ENCODE measurements at places on chromosomes 1 and 21.
A peak's percentile ranks its signal among the peaks of the same experiment; 100 is the strongest.

GRCh38 chr1:75034376-75034775 lies 99.8 kb upstream of the LHX8 start:
- DNase-seq = no peak

GRCh38 chr1:65821386-65821785 lies 28.7 kb downstream of the PDE4B start:
- no peak for DNase-seq

DNA sequence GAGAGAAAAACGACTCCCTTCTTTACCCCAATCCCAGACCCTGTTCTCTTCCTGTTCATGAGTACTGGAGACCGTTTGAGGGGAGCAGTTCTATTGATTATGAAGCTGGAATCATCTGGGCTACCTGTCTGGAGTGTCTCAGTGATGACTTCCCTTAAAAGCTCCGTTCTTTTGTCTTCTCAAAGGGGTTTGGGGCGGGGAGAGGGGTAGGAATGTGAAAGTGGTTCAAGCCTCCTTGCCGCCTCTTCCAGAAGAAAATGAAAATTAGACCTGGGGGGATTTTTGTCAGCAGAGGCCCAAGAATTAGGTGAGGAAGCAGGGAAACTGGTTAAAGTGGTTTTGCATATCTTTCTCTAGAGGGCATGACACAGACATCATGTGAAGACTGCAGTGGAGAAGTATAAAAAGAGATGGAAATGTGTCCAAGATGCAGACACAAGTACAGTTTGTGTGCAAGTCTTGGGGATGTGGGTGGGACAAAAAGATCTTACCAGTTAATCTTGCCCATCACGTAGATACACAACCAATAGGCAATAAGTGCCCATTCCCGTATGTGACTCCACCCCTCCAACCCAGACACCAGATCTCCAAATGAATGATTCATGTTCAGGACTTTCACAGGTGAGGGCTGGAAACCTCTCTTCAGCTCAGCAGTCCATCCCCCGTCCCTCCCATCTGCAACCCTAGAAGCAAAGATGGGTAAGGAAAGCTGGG lies 470 bp upstream of the MTMR11 start:
- no peak for DNase-seq

GRCh38 chr1:193694741-193695140 lies 508.3 kb upstream of the B3GALT2 start:
- DNase-seq = no peak

- DNase-seq = no peak
These were observed 20.7 kb downstream of the AGT start for GRCh38 chr1:230693221-230693620.

DNA sequence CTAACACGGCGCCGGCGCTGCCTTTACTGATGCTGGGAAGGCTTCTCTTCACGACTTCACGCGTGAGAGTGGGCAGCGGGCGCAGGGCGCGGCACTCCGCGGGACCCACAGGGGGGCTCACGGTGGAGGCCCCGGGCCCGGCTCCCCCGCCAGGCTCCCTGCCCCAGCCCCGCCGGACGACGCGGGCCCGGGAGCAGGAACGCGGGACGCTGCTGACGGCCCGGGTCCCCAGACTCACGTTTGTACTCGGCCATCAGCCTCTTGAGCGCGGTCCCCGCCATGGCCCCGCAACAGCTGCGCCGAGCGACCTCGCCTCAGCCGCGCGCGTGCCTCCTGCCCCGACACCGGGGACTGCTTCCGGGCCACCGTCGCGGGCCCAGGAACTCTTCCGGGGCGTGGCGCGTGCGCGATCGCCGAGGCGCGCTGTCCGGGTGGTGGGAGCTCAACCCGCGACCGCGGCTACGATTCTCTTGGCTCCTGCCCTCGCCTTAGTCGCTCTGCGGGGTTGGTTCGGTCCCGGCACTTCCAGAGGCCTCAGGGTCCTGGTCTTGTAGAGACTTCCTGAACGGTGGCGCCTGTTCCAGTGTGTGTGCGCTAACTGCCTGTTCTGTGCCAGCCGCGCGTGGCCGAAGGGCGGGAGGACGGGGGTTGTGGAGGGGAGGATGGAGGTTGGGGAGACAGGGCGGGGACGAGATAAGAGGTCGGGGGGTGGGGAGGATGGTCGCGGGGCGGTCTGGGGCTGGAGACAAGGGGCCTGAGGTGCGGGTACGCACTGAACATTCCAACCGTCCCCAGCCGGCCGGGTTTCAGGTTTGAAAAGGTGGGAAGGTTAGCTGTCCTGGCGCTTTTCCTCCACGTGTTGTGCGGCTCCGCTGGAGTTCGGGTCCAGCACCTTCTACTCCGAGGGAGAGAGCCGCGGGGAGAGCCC lies at the start of gene UBE2G2:
Gene UBE2G2 (minus strand): TSS at position 353 of the 928 bp plus-strand sequence. CDS start 72 bp downstream, at position 281.
- DNase-seq = peak; percentile 90

DNA sequence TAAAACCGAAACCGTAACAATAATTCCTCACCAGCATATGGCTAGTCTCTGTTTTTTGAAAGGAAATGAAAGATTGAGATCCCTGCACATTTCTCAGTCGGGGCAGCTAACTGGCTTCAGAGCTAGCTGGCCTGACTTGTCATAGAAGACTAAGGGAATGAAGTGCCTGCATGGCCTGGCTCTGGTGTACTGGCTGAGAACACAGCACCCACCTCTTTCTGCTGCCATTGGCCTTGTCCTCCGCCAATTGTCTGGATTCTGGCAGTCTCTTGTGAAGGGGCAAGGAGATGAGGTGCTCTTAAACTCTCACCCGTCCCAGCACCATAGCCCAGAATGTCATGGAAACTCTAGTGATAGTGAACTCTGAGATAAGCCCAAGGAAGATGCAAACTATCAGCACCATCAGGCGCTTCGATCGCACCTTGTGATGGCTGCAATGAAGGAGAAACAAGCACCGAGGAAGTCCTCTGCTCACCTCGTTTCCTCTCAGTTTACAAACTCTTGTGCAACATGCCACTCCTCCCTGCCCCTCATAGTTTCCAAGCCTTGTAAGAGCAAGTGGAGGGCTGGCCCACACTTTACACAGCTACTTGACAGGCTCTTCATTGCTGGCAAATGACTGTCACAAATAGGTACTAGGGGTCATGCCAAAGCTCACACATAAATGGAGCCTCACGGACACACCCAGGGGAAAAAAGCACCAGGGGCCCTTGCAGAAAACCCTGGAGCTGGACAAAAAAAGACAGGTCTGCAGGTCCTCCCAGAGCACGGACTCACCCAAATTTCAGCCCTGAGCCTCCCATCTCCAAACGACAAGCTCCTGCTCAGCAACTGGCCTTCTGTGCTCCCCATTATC lies 16.4 kb downstream of the INPP5B start:
- DNase-seq = peak; percentile 43

DNA sequence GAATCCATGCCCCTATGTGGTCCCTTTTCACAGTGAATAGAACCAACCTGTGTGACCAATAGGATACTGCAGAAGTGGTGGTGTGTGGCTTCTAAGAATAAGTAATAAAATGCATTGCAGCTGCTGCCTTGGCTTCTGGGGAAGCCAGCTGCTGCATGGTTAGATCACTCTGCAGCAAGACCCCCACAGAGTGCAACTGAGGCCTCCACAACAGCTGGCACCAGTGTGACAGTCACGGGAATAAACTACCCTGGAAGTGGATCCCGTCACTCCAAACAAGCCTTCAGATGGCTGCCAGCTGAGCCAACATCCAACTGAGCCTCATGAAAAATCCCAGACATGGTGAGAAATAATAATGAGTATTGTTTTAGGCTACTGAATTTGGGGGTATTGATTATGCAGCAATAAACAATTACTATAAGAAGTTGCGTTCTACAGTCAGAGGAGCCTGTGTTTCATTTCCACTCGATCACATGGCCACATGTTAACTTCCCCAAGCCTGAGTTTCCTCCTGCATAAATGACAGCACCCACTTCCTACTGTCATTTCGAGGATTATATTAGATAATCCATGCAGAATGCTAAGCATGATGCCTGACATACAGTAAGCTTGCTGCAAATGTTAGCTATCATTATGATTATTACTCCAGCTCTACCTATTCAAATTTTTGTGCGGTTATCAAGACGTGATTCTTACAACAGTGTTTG lies 20.8 kb upstream of the COG2 start:
- no peak for DNase-seq

DNA sequence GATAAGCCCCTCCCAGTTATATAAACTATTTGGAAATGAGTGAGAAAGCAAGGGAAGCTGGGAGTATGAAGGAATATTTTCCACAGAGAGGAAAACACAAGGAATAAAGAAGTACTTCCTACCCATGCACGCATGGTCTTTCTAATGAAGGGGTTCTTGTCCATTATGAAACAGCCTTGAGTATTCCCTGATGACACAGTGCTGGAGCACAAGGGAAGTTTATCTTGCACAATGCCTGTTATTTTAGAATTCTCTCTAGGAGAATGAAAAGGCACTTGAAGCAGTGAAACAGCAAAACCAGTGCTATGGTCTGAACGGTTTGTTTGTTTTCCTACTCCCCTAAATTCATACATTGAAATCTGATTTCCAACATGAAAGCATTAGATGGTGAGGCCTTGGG lies 38.6 kb upstream of the ADAMTS1 start:
- no peak for DNase-seq

DNA sequence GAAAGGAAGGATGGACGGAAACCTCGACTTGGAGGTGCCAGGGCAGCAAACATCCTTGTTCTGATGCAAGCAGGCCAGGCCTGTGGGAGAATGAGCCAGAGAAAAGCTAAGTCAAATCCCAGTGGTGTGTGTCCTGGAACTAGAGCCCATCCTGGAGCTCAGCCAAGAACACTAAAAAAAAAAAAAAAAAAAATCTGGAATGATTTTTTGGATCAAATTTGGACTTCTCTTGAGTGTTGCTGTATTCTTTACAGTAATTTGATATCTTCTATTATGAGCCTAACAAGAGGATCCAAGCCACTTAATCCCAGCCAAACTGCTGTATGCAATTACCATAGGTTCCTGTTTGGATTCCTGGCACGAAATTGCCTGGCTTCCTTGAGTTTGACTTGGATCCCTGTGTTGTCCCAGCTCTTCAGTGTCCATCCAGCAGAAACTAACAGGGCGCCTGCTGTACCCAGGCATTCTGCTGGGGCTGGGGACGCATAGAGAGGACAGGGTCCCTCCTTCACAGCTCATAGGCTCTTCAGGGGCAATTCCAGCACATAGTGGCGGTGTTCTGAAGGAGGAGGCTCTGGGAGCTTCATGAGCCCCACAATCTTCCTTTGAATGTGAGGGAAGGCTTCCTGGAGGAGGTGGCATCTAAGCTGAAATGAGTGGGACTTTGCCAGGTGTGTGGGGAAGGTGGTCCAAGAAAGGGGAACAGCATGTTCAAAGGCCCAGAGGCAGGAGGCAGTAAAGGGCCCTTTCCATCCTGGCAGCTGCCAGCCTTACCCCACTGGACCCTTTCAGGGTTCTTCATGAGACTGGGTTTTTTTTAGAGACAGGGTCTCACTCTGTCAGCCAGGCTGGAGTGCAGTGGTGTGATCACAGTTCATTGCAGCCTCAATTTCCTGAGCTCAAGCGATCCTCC lies 24.7 kb downstream of the EPHX1 start:
- no peak for DNase-seq

- DNase-seq = no peak
These were observed 32.2 kb upstream of the PCBP3 start for GRCh38 chr21:45611296-45611695.

- DNase-seq = no peak
These were observed 49.6 kb downstream of the AK4 start for GRCh38 chr1:65197636-65198035.

DNA sequence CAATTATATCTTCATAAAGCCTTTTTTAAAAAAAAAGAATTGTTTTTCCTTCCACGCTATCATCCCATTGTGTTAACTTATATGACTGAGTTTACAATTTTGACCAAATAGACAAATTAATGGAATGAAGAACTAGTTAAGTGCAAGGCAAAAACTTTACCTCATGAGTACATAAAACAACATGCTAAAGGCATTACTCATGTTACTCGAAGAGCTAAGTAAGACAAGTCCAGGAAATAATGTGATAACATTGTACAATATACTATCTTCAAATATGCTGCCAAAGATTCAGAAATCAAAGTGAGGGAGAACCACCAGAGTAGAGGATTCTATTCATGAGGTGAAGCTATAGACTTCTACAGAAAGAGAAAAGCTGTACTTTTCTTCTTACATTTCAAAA lies 24.2 kb upstream of the DYNLT5 start:
- DNase-seq = no peak

- DNase-seq = no peak
These were observed 166.7 kb downstream of the ADGRL4 start for GRCh38 chr1:78839704-78840277.

GRCh38 chr1:1217621-1218523 lies 3.9 kb upstream of the TNFRSF4 start:
- DNase-seq = peak; percentile 72

- peak; percentile 3 for DNase-seq
These were observed 1.1 kb upstream of the KCNT2 start for GRCh38 chr1:196609370-196609737.

GRCh38 chr1:21184276-21184675 lies 7.6 kb upstream of the EIF4G3 start:
- no peak for DNase-seq

GRCh38 chr1:43405876-43406234 lies 16.2 kb downstream of the SZT2 start:
- no peak for DNase-seq

DNA sequence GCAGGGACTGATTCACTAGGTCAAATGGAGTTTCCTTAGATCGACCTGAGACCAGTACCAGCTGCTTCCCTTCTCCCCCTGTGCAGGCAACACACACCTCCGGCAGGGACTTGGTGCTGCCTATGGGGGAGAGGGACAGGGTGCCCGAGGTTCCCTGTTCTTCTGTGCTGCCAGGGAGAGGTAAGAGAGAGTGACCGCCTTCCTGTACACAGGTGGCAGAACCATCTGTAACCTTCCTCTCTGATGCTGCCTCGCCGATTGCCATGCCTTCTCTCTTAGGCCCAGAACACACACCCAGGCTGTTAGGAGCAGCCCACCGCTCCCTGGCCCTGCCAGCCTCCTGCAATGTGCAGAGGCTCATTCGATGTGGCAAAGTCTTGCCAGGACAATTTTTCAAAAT lies 9.3 kb downstream of the MYOC start:
- DNase-seq = no peak

GRCh38 chr21:25956993-25957714 lies 213.4 kb downstream of the APP start:
- DNase-seq = no peak

DNA sequence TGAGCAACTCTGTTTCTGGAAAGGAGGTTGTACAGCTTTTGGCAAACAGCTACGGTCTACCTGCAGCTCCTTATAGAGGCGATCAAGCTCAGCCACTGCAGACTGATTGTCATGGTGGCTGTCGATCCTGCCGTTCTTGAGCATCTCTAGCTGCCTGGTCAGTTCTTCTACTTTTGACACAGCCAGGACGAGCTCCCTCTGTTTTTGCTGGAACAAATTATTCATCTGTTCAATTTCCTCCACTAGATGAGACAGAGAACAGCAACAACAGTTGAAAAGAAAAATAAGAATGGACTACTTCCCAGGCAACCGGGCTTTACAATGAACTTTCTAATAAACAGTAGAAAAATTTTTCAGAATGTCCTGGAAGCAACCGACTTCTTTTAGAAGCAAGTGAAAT lies 42.5 kb downstream of the TP53BP2 start:
- DNase-seq = no peak

GRCh38 chr1:177811429-177811828 lies 158.4 kb downstream of the SEC16B start:
- no peak for DNase-seq
